ENCODE measurements at places on chromosomes 3 and 15.
A peak's percentile ranks its signal among the peaks of the same experiment; 100 is the strongest.

DNA sequence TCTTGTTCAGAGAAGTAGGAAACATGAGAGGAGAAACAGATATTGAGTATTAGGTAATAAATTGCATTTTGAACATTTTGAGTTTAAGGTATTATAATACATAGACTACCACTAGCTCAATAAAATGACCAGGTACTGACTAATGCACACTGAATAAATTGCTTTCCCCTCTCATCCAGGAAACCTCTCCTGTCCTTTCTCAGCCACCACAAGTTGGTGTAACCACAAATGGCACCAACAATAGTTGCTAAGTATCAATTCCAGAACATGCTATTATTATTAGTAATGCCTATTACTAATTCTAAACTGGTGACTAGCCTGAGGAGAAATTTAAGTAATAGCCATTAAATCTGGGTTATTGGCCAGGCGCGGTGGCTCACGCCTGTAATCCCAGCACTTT is 47.3 kb upstream of the XRN1 start:
- no peak for DNase-seq

DNA sequence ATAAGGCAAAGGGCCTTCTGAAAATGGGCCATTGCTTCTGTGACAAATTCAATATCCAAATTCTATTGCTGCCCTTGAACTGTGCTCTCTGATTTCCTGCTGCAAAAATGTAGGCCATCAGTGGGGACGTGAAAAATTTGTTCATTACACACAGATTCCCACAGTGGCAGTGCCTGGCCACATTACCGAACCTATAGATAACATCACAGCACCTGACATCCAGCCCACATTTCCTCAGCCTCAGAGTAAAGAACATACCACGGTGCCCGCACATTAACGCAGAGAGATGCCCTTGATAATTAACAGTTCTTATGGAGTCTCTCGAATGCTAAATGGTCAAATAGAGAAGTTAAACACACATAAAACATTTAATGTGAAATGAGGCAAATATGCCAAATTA is 931.6 kb upstream of the CFAP20DC start:
- no peak for DNase-seq

DNA sequence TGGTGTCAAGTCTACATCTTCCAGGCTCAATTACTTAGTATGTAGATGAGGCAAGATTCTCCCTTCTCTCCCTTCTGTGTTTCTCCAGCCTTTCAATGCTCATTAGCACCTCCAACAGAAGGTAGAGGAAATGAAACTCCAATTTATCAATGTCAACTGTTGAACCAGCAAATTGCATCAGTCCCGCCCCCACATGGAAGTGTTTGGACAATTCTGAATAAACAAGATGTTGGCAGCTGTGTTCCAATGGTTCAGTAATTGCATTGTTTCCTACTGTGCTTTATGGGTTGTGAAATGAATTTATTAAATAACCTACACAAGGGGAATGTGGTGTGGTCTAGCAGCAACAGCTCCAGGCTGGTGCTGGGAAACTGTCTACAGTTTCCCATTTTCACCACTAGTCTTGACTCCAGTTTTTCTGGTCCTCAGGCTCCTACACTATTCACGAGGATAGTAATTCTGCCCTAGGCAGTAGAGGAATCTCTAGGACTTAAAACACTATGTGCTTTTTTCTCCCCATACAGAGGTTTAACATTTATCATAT is 91.9 kb downstream of the MB21D2 start:
- no peak for DNase-seq

DNA sequence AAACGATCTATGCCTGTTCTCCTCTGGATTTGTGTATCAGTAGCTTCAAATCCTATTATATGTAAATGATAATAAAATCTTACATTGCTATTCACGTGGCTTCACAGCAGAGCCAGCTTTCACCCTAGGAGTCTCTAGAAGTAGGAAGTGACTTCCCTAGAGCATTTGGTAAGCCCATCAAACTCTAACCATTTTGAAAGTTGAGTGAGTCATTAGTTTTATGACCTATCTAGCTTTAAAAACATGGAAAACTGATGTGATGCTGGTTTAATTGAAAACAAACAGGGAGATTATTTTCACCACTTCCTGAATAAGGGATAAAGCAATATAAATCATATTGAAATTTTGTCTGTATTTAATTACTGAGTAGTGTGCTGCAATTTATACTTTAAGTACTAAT is 275.2 kb downstream of the EPHA6 start:
- DNase-seq = no peak

- no peak for DNase-seq
Measured at GRCh38 chr3:150069154-150069527, 98.4 kb upstream of the PFN2 start.

DNA sequence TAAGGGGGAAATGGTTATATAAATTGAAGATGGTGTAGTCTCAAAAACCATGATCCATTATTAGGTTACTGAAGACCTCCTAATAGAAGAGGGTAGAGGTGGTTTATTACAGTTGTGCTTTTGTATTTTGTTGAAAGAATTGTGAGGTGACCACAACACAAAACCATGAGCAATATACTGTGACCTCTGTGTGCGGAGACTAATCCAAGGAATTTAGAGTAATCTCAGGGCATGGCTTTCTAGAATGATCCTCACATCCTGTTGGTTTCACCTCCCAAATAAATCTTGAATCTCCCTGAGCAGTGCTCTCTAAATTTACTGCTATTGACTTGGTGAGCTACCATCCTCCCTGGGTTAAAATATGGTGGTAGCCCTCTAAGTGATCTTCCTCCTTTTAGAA is 52.3 kb downstream of the PTPRG start:
- no peak for DNase-seq

DNA sequence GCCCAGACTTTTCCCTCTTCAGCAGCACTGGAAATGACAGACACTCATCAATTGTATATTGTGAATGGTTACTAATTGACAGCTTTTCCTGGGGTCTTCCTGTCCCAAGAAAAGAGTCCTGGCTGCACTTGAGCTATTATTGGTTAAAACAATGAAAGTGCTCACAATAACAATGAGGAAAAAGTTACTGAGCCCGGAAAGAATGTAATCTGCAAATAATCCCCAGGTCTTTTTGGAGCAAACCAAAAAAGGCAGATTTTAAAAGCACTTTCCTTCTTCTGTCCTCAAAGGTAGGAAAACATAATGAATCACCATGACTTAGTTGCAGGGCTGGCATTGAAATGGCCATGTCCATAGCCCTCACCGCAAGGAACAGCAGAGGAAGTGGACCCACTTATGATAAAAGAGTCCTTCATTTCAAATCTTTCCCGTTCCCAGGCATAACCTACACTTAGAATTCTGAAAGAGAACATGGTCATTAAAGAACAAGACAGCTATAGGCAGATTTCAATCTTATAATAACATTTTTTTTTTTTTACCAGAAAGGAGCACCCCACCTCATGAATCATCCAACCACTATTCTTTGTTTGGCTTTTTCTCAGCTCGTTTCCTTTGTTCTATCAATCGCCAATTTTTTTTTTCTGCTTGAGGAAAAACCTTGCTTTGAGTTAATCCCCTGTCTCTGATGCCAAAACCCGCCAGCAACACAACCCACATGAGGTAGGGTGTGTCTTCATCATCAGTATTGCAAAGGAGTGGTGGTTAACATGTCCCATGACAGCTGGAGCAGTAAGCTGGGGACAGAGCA is 35.5 kb upstream of the ATP1B3 start:
- DNase-seq = no peak

- DNase-seq = no peak
Measured at GRCh38 chr15:66849393-66849745, 147.3 kb downstream of the SMAD6 start.

GRCh38 chr3:108588601-108589000 is 637 bp downstream of the CIP2A start:
- no peak for DNase-seq

DNA sequence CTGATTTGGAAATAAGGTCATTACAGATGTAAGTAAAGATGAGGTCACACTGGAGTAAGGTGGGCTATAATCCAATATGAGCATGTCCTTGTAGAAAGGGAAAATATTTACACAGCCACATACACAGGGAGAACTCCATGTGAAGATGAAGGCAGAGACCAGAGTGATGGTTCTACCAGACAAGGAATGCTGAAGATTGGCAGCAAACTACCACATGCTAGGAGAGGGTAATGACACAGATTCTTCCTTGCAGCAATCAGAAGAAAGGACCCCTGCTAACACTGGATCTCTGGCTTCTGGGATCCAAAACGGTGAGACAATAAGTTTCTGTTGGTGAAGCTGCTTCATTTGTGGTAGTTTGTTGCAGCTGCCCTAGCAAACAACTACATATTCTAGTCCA is 56.0 kb upstream of the SPTSSB start:
- no peak for DNase-seq

DNA sequence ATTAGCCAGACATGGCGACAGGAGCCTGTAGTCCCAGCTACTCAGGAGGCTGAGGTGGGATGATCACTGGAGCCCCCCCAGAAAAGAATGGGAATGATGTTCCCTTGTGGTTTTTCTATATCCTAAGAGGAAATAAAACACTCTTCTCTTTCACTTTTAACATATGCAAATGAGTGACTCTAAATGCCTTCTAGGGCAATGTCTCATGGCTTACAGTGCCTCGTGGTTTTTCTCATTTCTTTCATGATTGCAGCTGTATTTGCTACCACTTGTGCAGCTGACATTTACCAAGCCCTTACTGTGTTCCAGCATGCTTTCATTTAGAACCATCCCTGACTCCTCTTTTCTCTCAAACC is 26.4 kb downstream of the STOML1 start:
- DNase-seq = peak; percentile 2

GRCh38 chr3:151426341-151426657 is 34.6 kb downstream of the IGSF10 start:
- no peak for DNase-seq

GRCh38 chr15:95684693-95685115 is 645.8 kb upstream of the NR2F2 start:
- no peak for DNase-seq

GRCh38 chr15:69161079-69161877 is 843 bp downstream of the GLCE start:
- DNase-seq = peak; percentile 65

DNA sequence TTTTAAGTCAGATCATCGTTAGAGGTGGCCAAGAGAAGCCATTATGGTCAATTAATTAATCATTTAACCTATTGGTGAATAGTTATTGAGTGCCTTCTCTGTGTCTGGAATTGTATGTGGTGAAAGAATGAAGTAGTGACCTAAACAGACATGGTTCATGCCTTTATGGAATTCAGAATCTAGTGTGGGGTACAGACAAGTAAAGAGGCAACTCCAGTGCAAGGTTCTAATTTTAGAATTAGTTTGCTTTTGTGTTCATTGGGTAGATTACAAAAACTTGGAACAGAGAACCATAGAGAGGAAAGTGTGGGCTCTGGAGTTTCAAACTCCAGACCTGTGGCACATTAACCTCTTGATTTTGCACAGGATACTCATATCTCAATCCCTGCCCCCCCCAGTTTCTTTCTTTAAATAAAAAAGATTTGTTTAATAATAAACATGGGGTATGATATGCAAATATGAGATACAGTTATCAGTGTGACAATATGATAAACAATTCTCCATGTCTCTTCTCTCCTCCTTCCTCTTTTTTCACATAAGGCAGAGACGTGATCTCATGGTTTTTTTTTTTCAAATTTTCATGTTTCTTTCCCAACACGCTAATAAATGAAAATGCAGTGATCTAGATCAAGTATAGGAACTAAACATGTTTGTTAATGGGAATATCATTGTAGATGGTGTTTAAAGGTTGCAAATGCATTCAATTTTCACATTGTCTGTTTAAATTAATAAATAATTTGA is 117.9 kb downstream of the MITF start:
- DNase-seq = no peak

- DNase-seq = no peak
Measured at GRCh38 chr3:72593881-72594397, 254.3 kb downstream of the SHQ1 start.

GRCh38 chr3:11600501-11601282 is 43.0 kb downstream of the VGLL4 start:
- DNase-seq = peak; percentile 62

GRCh38 chr3:58518291-58518789 is 18.6 kb downstream of the ACOX2 start:
- DNase-seq = no peak

DNA sequence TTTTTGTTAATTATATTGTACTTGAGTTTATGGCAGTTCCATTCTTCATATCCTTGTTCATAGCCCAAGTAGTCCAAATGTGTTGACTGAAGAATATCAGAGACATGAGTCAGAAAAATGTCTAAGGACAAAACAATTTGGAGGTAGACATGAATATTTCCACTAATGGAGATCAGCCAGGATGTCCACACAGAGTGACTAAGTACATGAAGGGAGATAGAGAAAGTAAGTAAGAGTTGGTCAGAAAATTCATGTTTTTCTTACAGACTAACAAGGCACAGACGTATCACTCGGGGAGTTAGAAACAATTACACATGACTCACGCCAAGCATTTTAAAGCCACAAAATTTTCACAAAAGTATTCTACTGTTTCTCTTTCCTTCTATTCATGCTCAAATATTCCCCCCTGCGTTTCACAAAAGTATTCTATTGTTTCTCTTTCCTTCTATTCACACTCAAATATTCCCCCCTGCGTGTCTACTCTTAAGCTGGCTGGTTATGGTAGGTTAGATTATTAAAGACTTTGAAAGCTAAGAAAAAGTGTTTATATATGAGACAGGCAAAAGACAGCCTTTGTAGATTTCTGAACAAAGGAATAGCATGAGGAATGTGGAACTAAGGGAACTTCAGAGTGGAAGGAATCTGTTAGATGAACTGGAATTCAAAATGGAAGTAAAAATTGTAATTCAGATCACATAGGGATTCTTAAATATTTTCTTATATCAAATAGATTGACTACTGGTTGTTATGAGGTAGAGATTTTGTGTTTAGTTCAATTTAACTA is 648.7 kb upstream of the CCDC54 start:
- no peak for DNase-seq

- no peak for DNase-seq
Measured at GRCh38 chr15:99943466-99943865, 210.2 kb upstream of the LYSMD4 start.

Data from right forelimb (tissue), 1 donor.